Activated naive CD4-positive, alpha-beta T cell treated with anti-CD3 and anti-CD28 coated beads for 36 hours (primary cell): ENCODE measurements at places on chromosomes 5 and 9. TPM values are rescaled to one million over a fixed set of nuclear protein-coding genes. Genes with fewer than 3 reads are reported as not detected.

- no peak overlapping the region for H3K27ac ChIP-seq
- H3K4me3 ChIP-seq = no peak overlapping the region
- H3K36me3 ChIP-seq = peaks cover 6% of the 10 kb centered on the region
Measured at GRCh38 chr9:105305856-105306255, 61.4 kb downstream of the SLC44A1 start.

LEAP2 gene
- 2.0 TPM for total RNA-seq

DNA sequence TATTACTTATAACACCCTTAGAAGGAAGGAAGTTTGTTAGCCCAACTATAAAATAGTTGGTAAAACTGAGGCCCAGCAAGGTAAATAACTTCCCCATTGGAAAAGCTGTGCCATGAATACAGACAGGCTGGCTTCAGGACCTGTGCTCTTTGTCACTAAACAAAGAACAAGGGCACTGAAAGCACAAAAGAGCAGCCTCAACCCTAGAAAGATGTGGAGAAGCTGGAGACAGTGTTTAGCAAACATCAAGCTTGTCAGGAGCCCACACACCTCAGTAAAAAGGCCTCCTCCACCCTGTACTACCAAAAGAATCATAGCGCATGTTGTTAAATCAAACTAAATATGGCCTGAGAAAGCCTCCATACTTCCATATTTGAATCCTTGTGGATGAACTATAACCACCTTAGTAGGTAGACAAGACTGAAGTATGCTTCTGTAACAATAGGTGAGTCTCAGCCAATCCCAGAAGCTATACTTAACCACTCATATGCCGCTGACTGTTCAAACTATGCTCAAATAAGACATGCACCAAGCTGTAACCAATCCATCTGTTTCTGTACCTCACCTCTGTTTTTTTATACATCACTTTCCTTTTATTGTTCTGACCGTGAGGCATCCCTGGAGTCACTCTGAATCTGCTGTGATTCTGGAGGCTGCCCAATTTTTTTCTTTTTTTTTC lies 18.4 kb upstream of the SCGB3A2 start:
- no peaks in the 10 kb centered on the region for H3K4me1 ChIP-seq
- DNase-seq = no peak
- no peak overlapping the region for H3K4me3 ChIP-seq
- H3K27ac ChIP-seq = no peak overlapping the region

MEIKIN gene
- total RNA-seq = 1.9 TPM

DNA sequence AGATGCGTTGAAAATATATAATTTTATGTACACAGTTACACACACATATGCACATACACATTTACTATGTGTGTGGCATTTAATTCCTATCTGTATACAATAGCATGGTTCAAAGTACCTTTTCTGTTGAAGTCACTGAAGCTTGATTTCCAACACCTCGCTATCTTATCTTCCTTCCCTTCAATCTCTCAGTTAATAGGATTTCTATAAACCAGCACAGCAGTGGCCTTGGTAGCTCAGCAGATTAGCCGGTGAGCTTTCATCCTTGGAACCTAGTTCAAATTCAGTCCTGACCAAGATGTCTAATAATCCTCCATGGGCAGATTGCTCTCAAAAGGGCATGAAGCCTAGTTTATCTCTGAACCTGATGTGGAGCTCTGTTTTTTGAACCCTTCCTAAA lies 2389.5 kb downstream of the MAT2B start:
- no peaks in the 10 kb centered on the region for H3K27me3 ChIP-seq
- H3K4me3 ChIP-seq = no peak overlapping the region
- no peak overlapping the region for H3K27ac ChIP-seq
- no peaks in the 10 kb centered on the region for H3K4me1 ChIP-seq
- no peaks in the 10 kb centered on the region for H3K36me3 ChIP-seq

- no peak overlapping the region for H3K4me3 ChIP-seq
- H3K36me3 ChIP-seq = no peaks in the 10 kb centered on the region
- no peak for DNase-seq
- peaks cover 3% of the 10 kb centered on the region for H3K27me3 ChIP-seq
- H3K27ac ChIP-seq = no peak overlapping the region
- H3K4me1 ChIP-seq = no peaks in the 10 kb centered on the region
Measured at GRCh38 chr5:69033690-69034089, 60.1 kb upstream of the SLC30A5 start.

GRCh38 chr5:121795511-121795910 lies 56.2 kb upstream of the FTMT start:
- DNase-seq = no peak
- H3K27ac ChIP-seq = no peak overlapping the region
- H3K4me1 ChIP-seq = no peaks in the 10 kb centered on the region

DNA sequence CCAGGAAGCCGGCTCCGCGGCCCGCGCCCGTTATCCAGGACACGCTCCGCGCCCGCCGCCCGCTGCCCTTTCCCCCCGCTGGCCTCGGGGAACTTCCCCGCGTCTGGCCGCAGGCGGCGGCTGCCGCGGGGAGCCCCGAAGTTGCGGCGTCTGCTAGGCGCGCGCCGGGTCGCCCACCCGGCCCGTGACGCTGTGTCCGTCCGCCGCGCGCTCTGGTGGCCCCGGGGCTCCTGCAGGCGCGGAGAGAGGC lies 621 bp upstream of the GCNT4 start:
- H3K27ac ChIP-seq = no peak overlapping the region
- no peak for DNase-seq
- peak overlapping the region; percentile 86 for H3K4me3 ChIP-seq
- H3K27me3 ChIP-seq = no peaks in the 10 kb centered on the region
- H3K4me1 ChIP-seq = peaks cover 73% of the 10 kb centered on the region
